ENCODE measurements at places on chromosomes 7 and 10. TPM values are rescaled to one million over a fixed set of nuclear protein-coding genes. Genes with fewer than 3 reads are reported as not detected.

MRM2 gene
- 42.9 TPM for total RNA-seq

ANK3 gene
- total RNA-seq: 33.6 TPM

DNA sequence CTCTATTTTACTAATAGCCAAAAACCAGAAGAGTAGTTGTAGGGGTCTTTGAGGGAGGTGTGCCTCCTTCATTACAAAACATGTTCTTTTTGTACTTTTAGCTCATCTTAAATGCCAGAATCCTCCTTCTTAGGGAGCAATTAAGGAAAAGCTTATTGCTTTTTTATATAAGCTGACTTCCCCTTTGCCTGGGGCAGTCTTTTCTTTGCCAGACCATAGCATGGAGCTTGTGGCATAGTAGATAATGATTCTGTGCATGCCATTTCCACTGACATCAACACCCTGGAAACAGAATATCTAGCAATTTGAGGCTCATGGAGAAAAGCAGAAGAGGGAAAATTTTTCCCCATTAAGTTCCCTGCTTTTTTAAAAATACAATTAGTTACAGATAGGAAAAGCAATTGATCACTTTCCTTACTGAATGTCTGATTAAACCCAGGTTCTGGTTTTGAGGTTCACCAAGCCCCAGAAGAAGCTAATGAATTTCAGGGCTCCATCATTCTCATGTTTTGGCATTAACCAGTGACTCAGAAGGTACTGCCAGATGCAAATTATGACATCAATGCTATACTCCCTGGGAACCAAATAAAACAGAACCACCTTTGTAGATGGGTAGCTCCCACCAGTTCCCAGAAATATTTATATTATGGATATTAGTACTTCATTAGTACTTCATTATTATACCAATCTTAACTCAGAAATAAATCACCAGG is 410.6 kb downstream of the KCNMA1 start:
- peak; percentile 43 for DNase-seq

DNA sequence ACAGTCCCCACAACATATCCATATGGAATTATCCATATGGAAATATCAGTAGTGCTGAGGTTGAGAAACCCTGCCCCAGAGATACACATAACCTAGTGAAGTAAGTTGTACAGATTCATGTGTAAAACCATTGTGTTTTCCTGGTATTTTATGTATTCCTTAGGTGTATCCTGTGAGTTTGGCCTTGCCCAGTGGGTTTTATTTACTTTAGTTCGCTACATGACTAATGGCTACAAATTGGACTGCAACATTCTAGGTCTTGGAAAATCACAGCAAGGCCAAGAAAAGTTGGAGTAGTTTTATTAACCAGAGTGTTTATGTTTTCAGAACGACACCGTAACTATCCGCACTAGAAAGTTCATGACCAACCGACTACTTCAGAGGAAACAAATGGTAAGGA is 1.4 kb downstream of the RPS24 start:
- peak; percentile 86 for DNase-seq

DNA sequence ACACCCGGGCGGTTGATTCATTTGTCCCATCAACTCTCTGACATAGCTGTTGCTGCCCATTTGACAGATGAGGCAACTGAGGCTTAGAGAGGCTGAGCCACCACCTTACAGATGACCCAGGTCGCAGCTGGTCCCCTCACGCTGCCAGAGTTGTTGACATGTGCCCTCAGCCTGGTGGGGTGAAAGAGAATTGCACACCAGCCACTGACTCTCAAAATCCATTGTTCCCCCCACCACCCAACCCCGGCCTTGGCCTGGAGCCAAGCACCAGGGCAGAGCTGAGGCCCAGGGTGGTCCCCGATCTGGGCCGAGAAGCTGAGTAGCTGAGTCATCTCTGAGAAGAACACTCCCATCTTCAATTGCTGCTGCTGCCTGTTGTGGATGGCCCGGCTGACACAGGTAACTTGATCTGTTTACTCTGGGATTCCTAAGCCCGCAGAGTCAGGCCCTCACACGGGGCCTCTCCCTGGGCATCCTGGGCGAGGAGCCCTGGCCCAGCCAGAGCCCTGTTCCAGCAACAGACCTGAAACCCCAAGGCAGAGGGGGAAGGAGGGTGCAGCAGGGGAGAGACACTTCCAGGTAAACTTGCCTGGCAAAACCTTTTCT is 27.5 kb downstream of the PVRIG start:
- DNase-seq: peak; percentile 92

GRCh38 chr7:99829524-99830160 is 1.8 kb downstream of the CYP3A43 start:
- DNase-seq: no peak

- peak; percentile 46 for DNase-seq
Measured at GRCh38 chr7:2510909-2511768, 8.4 kb upstream of the LFNG start.
